Mammary microvascular endothelial cell (primary cell): ENCODE measurements at places on chromosomes 11 and 22. TPM values are rescaled to one million over a fixed set of nuclear protein-coding genes. Genes with fewer than 3 reads are reported as not detected.

APOL3 gene
- 115 and 119 TPM in 2 replicates for total RNA-seq

TRPM5 gene
- not detected in 2 replicates for total RNA-seq

TTC17 gene
- total RNA-seq, result 27.8 and 28.0 TPM in 2 replicates

ARHGAP8 gene
- total RNA-seq, result not detected in 2 replicates
